ENCODE measurements at places on chromosomes 16 and 17.

DNA sequence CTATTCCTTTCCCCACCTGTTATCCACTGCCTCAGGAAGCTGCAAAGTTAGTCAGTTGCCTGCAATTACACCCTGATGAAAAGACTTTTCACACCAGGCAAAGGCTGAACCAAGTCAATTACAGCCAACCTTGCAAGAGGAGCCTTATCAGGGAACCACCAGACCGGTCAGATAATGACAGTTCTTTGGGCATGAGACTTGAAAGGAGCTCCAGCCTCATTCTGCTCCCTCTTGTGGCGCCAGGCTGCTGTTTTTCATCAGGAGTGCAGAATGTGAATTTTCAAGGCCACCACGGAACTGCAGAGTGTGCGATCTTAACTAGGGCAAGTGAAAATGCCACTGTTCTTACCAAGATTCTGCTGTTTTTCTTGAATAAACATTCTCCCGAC, 22.5 kb downstream of the DNAI2 start:
- DNase-seq: no peak

GRCh38 chr16:17374668-17375255, 96.0 kb downstream of the XYLT1 start:
- no peak for DNase-seq

DNA sequence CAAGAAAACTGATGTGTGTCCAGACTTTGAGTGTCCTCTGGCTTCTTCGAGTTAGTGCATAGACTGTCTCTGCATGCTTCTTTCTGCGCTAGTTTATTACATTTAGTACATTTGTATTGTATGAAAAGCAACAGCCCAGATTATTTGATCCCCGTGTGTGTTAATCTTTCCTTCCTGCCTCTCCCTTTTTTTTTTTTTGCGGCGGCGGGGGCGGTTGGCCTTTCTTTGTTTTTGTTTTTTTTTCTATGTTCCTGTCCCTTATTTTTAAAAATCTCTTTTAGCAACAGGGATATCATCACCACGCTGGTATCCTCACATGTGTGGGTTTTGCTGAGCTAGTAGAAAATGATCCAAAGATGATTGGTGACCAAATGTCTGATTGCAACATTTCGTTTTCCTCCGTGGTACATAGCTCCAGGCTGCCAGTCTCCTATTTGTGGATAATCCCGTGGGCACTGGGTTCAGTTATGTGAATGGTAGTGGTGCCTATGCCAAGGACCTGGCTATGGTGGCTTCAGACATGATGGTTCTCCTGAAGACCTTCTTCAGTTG, 9.4 kb downstream of the SCPEP1 start:
- no peak for DNase-seq

DNA sequence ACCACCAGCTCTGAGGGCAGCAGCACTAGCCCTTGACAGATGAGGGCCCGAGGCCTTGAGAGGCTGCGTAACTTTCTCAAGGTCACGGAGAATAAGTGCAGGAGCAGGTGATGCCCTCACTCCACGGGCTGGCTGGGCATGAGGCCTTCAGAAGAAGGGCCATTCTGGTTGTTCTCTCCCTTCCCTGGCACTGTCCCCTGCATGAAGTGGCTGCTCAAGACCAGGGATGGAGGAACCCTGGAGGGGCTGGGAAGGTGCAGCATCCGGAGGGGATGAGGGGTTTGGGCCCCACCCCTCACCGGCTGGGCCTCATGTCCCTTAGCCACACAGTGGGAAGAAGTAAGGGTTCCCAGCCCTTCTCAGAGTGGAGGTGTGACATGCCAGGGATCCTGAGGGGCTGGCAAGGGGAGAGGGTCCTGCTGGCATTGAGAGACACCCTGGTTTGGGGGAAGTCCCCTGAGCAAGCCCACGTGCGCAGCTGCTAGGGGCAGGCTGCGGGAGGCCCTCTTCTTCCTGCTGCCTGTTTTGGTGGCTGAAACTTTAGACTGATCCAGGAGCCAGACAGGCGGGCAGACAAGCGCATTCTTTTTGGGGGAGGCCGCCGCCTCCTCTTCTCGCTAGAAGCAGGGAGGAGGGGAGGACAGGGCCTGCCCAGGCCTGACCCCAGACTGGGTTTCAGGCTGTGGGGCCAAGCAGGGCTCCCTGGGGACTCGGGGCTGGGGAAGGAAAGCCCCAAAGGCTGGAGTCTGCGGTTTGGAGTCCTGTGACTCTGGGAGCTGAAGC, 74.0 kb downstream of the N4BP1 start:
- no peak for DNase-seq

- DNase-seq: peak; percentile 76
Measured at GRCh38 chr17:67506966-67507365, 129.9 kb downstream of the PITPNC1 start.

GRCh38 chr17:13036751-13037150, 18.9 kb upstream of the ELAC2 start:
- DNase-seq: no peak

DNA sequence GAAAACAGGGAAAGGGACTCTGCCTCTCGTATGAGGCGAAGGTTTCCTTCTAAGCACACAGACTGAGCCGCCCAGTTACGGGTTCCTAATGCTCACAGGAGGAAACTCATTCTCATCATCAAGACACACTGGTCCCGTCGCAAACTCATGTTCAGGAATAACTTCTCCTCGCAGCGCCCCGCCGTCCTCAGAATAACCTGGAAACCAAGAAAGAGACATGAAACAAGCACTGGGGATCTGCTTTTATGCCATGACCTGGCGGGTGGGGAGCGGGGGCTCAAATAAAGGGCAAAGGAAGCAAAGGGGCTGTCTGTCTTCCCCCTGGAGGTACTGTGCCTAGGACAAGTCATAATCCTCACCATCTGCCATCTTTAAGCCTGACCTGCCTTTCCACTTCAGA, 31.3 kb downstream of the WIPI1 start:
- DNase-seq: no peak

GRCh38 chr17:82106688-82107305, 8.8 kb upstream of the FASN start:
- no peak for DNase-seq

- DNase-seq: peak; percentile 84
Measured at GRCh38 chr17:69142175-69142802, 594 bp upstream of the ABCA6 start.

DNA sequence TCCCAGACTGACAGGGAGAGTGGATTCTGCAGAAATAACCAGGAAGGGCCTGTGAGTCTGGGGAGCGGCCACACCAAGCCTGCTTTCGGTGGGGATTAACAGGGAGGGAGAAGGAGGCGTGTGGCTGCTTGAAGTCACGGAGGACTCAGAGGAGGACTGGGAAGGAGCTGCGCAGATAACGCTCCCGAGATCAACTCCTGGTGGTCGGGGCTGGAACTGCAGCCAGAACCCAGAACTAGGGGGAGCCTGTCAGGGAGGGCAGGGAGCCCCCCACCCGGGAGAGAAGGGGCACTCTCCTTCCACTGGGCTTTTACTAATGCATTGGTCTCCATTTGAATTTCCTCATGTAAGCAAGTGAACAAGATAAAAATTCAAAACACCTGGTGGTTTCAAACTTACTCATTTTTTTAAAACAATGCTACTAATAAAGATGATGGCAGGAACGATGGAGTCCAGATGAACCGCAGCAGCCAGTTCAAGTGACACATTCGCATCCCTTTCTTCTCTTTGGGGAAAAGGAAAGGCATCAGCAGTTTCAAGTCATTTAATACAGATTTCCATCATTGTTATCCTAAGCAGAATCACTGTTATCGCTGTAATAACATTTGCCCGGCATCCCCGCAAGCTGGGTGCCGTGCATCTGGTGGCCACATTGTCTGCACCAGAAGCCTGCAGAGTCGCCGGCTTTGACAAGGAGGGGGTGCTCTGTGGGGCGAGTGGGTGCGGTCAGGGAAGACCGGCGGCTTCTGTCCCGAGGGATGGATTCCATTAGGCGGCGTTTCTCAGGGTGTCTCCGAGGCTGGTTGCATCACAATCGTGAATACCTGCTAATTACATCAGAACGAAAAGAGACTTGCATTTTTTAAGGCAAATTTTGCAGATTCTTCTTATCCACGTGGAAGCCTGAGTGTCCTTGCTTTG, 183.0 kb downstream of the FOXL1 start:
- peak; percentile 37 for DNase-seq

DNA sequence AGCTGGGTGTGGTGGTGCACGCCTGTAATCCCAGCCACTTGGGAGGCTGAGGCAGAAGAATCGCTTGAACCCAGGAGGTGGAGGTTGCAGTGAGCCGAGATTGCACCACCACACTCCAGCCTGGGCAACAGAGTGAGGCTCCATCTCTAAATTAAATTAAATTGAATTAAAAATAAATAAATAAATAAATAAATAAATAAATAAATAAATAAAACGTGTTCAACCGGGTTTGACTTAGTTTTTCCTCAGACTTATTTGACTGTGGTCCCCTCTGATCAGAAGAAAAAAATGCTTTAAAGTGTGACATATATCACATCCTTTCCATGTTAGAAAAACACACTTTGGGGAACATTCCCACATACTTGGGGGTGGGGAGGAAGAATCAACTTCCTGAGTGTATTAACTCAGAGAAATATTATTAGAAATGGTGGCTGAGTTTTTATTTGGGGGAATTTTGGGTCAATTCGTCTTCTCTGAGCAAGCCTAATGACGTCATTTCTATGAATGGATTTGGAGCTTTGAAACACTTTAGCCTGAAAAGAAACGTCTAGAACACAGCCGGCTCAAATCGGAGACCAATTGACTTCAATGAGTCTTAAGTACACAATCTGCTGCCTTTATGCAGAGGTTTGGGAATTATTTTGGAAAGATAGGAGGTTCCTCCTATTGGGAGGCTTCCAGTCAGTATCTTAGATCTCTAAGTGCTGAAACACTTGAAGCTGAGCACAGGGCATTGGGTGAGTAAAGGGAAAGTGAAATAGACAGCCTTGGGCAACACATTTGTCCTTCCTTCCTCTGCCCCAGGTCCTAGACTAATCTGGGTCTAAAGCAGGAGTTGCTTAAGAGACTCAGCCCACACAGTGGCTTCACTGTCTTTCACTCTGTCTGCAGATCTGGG, 132.6 kb downstream of the PITPNC1 start:
- DNase-seq: peak; percentile 36

DNA sequence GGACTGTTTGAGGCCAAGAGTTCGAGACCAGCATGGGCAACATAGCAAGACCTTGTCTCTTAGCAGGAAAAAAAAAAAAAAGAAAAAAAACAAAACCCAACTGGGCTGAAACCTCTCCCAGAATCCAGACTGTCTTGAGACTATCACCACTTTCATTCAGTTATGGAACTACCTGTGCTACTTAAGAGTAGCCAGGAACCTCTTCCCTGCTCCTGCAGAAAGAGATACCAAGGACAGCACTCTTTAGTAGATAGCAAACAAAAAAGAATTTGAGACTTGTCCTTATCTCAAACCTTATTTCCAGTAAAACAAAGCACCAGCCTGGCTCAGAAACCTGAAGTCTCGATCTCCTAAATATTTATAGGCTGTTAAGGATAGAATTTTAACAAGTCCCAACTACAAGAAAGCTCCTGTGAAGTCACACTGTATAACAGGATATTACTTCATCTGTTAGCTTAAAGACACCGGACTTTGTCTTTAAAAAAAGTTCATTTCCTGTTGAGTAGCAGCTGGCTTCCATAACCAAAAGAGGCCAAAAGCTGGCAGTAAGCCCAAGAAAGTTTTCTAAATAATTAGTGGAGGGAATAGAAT, 5.1 kb downstream of the CDR2 start:
- peak; percentile 80 for DNase-seq

DNA sequence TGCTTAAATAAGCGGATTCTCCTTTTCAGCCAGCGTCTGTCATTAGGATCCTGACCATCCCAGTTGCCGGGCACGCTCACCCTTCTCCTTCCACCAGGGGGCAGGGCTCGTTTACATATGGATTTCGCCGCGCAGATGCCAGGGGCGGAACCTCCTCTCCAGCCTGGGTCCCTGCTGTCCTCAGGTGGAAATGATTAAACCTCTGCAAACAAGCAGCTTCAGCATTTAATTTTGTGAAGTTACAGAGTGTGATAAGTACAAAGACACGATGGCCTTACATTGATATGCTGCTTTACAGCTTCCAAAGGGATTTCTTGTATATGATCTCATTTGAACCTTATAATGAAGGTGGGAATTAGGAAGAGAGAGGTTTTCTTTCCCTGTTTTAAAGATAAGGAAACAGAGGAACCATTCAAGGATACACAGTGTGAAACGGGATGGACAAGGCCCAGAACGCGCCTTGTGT, 3.9 kb upstream of the KRT28 start:
- peak; percentile 64 for DNase-seq

GRCh38 chr16:87757841-87758426, 7.9 kb downstream of the KLHDC4 start:
- DNase-seq: peak; percentile 81

GRCh38 chr16:26175944-26176343, 484.2 kb downstream of the HS3ST4 start:
- DNase-seq: no peak

DNA sequence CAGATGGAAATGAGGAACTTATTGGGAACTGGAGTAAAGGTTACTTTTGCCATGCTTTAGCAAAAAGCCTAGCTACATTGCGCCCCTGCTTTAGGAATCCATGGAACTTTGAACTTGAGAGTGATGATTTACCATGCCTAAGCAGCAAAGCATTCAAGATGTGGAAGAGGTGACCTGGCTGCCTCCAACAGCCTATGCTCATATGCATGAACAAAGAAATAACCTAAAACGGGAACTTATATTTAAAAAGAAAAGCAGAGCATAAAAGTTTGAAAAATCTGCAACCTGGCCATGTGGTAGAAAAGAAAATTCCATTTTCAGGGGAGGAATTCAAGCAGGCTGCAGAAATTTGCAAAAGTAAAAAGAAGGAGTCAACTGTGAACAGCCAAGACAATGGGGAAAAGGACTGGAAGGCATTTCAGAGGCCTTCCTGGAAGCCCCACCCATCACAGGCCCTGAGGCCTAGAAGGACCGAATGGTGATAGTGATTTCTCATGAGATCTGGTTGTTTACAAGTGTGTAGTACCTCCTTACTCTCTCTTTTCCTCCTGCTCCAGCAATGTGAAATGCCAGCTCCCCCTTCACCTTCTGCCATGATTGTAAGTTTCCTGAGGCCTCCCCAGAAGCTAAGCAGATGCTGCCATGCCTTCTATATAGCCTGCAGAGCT, 48.7 kb downstream of the MRPS23 start:
- DNase-seq: no peak

DNA sequence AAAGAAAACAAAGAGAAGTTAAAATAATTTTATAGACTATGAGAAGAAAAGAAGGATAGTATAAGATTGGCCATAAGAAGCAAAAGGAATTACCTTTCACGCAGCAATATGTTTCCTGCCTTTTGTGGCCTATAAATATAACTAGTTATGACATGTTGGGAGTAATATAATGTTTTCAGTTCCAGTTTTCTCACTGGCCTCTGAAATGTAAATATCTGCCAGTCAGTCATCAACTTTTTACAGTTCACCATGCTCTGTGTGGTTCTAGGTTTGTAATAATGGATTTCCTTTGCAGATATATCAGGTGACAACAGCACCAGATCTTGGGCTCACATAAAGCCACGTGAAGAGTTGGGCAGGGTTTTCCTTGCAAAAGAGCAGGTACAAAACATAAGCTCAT, 94.3 kb downstream of the ABCA8 start:
- DNase-seq: no peak

GRCh38 chr17:64653985-64654355, 8.1 kb downstream of the SMURF2 start:
- DNase-seq: peak; percentile 48

DNA sequence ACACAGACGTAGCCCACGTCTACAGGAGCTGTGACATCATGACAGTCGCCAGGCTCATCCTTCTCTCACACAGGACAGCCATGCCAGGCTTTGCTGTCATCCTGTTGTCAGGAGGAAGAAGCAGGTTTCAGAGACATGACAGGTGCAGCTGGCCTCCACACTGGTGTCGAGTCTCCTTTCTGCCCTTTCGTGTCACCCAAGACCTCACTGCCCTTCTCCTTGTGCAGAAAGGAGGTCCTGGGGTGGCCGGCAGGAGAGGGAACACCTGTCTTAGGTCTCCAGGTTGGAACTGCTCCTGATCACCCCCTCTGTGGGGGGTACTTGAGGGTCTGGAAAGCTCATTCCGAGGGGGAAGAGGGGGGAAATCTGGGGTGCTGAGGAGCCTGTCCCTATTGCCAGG, 41.6 kb upstream of the IRF8 start:
- DNase-seq: no peak

Measured in HCEC 1CT (cell line).